ENCODE measurements at places on chromosomes 2 and 18.
A peak's percentile ranks its signal among the peaks of the same experiment; 100 is the strongest.

- DNase-seq = no peak
These were observed 140.5 kb downstream of the TPO start for GRCh38 chr2:1553671-1554295.

DNA sequence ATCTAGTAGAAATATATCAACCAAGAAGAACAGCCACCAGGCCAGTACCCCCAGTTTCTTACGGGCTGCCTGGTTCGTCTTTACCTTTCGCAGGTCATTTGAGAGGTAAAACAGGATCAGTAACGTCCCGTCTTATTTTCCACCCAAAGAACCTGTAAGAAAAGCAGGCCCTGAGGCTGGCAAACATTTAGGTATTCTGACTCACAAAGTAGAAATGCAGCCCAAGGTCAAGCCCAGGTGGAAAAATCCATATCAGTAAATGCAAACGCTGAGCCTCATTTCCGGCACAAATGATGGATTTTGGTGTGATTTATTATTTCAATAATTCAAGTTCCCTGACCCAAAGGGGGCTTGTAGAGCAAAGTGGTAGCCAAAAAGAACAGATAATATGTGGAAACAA lies 171.2 kb downstream of the ZNF516 start:
- no peak for DNase-seq

DNA sequence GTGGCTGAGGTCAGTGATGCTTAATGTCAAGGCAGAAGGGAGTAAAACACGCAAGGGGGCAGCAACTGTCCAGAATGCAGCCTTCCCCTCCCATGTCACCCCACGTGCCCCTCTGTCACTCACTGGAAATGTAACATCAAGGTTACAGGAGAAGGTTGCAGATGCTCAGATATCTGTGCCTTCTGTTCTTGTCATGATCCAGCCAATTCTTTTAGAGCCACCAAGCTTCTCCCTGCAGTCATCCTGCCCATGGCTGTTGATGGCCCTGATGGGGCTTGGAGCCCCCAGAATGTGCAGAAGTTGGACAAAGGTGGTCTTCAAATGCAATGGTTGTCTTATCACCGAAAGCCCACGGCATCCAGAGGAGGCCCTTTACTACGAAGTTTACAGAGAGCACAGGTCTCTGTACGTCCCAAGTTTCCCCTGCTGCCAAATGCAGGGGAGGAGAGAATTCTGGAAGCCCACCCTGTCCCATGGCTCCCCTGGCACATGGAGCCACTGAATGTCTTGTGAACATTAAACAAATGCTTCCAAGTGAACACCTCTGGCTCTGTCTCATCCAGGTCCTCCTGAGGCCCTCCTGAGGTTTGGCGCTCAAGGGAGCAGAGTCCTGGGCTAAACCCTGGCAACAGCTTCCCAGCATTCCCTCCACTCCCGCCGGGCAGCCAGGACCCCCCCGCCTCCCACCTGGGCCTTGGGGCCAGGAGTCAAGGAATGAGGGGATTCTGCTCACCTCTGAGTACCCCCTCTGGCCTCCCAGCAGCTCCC lies 4.5 kb upstream of the GPR55 start:
- no peak for DNase-seq

- no peak for DNase-seq
These were observed 160.9 kb upstream of the VRK2 start for GRCh38 chr2:57885742-57886141.

GRCh38 chr2:230866756-230867523 lies 2.2 kb downstream of the ITM2C start:
- no peak for DNase-seq

DNA sequence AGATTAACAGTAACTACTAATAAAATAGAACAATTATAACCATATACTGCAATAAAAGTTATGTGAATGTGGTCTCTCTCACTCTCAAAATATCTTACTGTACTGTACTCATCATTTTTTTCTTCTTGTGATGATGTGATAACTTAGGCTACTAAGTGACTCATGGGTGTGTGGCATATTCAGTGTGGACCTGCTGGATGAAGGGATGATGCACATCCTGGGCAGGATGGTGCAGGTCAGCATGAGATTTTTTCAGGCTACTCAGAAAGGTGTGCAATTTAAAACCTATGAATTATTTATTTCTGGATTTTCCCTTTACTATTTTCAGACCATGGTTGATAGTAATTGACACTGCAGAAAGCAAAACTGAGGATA lies 90.7 kb downstream of the NCKAP5 start:
- DNase-seq = no peak

- DNase-seq = no peak
These were observed 40.5 kb upstream of the CXXC1 start for GRCh38 chr18:50327983-50328382.

GRCh38 chr2:177588671-177589070 lies 196.1 kb downstream of the AGPS start:
- DNase-seq = no peak

- DNase-seq = no peak
These were observed 478.7 kb upstream of the REG3G start for GRCh38 chr2:78546843-78547242.

- peak; percentile 47 for DNase-seq
These were observed 33.6 kb upstream of the B3GNT7 start for GRCh38 chr2:231361701-231362554.

DNA sequence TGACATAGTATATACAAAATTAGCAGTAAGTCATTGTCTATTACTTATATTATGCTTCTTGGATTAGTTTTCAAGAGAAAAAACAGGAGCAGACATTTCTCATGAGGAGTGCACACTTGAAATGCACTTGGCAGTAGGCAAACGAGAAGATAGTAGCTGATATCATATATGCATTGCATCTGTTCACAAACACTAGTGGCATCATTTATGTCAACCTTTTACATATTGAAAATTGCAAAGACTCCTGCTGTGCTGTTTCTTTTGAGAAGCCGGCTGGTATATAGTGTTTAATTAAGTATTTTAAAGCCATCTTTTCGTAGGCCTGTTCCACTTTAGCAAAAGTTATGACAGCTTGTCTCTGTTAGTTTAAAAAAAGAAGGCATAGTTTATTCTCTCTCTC lies 58.4 kb upstream of the SLC8A1 start:
- no peak for DNase-seq

- no peak for DNase-seq
These were observed 27.9 kb downstream of the PSD4 start for GRCh38 chr2:113201496-113202304.

DNA sequence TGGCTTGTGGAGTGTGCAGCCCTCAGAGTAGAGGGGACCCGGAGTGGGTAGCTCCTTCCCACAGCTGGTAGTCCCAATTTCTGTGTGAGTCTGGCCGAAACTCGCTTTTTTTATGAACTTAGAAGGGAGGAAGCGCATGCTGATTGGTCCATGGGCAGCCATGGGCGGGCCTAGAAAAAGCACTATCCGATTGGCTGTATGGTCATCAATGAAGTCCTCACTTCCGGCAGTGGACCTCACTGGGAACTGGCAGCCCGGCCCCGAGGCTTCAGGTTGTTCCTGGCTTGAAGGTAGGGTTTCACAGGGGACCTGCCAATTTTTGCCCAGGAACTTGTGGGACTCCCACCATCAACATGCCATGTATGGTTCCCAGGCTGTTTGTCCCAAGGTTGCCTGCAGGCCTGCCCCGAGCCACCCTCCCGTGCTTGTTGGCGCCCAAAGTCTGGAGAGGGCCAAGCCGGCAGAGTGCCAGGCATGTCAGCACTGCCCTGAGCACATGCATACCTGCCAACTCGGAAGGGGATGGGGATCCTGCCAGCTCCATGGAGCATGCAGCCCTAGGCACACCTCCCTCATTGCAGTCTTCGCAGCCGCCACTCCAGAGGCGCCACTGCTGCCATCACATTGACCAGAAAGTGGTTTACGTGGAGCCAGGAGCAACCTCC lies 98.5 kb downstream of the ATP9B start:
- no peak for DNase-seq

DNA sequence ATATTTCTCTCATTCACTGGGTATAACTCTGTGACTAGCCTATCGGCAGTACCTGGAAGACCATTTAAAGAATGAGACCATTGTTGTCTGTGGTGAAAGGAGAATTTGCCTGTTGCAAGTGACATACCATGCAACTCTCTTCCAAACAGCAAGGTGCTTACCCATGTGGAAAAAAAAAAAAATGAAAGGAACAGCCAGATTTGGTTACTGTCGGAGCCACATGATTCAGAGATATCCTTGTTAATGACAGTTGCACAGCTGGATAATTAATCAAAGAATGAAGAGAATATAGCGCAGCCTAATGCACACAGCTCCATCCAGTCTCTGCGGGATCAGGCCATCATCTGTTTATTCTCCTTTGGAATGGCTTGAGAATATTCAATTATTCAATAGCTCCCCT lies 141.8 kb downstream of the HRH4 start:
- no peak for DNase-seq

- DNase-seq = no peak
These were observed 7.1 kb upstream of the CYS1 start for GRCh38 chr2:10087360-10087759.

DNA sequence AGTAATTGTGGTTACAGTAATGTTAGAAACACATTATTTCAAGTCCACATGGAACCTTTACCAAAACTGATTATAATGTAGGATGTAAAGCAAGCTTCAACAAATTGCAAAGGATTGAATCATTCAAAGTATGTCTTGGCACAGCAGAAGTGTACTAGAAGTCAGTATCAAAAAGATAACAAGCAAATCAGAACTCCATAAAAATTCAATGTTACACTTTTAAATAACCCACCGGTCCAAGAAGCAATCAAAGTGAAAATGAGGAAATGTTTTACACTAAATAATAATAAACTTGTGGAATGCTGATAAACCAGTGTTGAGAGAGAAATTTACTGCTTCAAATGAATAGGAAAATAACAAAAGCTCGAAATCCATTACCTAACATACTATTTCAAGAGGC lies 47.7 kb downstream of the TTC21B start:
- no peak for DNase-seq

DNA sequence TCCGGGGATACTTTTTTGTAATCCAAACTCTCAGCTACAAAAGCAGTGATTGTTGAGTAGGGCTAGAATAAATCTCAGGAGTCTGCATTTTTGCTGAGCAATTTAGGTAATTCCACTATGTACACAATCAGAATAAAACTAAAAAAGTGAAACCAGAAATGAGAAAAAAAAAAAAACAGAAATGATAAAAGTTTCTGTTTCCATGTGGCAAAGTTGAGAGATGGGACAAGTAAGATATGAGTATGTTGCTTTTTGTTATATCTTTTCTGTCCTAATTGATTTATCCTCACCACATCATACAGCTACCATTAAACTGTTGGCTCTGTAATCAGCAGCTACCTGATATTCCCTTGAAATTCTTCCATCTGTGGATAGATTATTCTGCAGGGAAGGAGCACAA lies 92.7 kb downstream of the VWC2L start:
- DNase-seq = no peak

- DNase-seq = no peak
These were observed 97.4 kb upstream of the STK17B start for GRCh38 chr2:196268538-196269338.

- no peak for DNase-seq
These were observed 285.4 kb downstream of the NRXN1 start for GRCh38 chr2:50746526-50746925.

DNA sequence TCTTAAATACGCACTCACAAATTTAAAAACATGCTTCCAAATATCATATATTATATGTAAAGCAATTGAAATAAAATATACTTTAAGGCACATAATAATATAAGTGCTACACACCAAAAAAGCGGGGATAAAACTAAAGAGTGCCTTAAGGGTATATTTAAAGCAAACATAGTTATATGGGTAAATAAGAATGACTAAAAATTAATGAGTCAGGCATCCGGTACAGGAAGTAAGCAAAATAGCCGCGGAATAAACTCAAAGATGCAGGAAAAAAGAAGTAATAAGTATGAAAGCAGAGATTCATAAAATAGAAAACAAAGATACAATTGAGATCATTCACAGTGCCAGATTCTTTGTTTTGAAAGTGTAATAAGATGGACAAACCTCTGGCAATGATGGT lies 503.5 kb upstream of the SOX11 start:
- no peak for DNase-seq

- DNase-seq = no peak
These were observed 194.4 kb downstream of the ALK start for GRCh38 chr2:29726976-29727375.

- DNase-seq = no peak
These were observed 2.8 kb downstream of the GCFC2 start for GRCh38 chr2:75707901-75708300.

DNA sequence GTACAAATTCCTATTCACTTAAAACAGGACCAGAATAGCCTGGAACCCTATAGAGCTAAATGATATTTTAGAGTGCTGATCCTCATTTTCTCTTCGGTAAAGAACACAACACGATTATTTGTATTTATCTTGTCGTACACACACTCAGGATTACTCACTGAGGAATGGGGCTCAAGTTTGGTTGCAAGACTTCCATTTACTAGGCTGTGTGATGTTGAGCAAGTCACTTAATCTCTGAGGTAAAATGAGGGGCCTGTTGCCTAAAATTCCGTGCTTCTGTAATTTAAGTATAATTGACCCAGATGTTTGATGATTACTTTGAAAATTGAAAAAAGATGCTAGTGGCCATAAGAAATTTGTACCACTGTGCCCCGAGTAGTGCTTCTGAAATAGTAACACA lies 42.6 kb upstream of the MAP4K3 start:
- DNase-seq = no peak

- no peak for DNase-seq
These were observed 25.4 kb downstream of the NPAS2 start for GRCh38 chr2:100845141-100845991.

- no peak for DNase-seq
These were observed 154.3 kb downstream of the RAPGEF4 start for GRCh38 chr2:172889768-172890430.

GRCh38 chr2:8107621-8108378 lies 574.1 kb upstream of the ID2 start:
- DNase-seq = no peak

DNA sequence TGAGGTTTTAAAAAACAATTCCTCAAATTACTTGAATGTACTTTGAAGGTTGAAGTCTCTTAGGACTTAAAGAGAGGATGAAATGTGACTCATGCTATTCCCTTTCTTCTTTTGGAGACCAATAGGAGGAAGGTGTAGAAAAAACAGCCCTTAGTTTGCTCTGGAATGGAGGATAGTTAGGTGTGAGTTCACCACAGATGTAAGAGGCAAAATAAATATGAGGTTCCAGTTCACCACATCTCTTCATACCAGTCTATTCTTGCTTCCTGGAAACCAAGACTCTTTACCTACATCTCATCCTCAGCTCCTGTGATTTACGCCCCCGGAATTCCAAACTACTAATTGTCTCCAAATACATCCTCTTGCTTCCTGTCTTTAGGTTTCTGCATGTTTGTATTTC lies 77.5 kb upstream of the TTC21B start:
- no peak for DNase-seq

DNA sequence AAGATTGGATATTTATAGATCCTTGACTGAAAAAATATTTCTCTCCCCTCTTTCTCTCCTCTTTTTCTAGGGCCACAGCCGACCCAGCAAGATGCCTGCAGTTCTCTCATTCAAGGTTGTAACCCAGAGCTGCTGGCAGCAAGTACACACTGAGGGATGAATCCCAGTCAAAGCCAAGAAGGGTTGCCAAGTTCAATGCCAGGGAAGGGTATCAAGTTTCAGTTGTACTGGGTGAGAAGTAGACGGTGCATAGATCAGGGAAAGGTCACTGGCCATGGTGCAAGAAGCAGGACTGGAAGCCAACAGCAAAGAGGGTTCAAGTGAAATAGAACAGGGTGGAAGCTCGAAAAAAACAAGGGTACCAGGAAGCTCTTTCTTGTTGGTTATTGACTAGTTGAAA lies 170.2 kb downstream of the NRP2 start:
- no peak for DNase-seq

Measured in GM06990 (cell line).